ENCODE measurements at places on chromosomes 16 and 17.

GRCh38 chr17:20241855-20242254 is 225.5 kb downstream of the LGALS9B start:
- no peak for DNase-seq

- no peak for DNase-seq
These were observed 4.7 kb upstream of the RFFL start for GRCh38 chr17:35068249-35068648.

DNA sequence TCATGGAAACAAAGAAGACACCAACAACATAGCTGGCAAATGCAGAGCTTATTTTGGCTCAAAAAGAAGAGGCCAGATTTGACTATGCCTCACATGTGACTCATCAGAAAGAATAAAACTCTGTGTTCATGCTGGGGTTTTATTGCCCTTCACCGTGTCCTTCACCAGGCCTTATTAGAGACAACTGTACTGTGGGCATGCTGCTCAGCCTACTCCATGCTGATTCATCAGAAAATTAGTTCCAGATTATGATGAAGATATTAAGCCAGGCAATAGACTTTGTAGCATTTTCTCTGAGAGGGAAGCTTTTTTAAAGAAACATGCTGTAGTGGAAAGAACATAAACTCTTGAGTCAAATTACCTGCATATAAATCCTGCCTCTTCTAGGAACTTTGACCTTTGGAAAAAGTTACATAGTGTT is 89.8 kb downstream of the CYB561 start:
- DNase-seq: no peak

- no peak for DNase-seq
These were observed 100.6 kb downstream of the ENGASE start for GRCh38 chr17:79174905-79175856.

DNA sequence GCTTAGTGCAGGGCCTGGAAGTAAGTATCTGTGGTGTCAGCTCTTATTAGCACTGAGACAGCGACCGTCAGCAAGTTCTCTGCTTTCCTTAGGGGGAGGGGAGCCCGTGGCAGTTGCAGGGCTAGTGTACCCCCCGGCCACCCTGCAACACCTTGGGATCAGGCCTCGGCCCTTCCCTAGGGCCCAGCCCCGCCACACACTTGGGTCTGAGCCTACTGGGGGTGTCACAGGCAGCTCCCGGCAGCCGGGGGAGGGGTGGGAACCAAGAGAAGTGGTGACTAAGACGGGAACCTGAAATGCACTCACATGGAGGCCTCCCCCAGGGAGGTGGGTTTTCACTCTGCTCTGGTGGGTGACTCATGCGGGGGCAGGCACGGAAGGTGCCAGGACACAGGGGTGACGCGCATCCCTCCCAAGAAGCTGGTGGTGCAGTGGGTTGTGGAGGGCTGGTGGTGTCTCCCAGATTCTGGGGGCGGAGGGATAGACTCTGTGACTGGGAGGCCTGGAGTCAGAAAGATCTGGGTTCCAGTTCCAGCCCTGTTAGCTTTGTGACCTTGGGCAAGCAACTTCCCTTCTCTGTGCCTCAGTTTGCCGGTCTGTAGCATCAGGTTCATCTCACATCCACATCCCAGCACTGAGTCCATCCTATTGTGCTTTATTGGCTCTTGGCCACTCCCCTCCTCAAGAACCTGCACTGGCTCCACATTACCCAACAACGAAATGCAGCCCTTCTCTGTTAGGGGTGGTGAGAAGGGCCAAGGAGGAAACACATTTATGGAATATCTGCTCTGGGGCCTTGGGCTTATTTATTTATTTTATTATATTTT is 44.5 kb downstream of the LAT start:
- no peak for DNase-seq

GRCh38 chr16:59180083-59180476 is 446.0 kb upstream of the GOT2 start:
- DNase-seq: peak; percentile 61

GRCh38 chr16:2429771-2430663 is 770 bp downstream of the CCNF start:
- no peak for DNase-seq

DNA sequence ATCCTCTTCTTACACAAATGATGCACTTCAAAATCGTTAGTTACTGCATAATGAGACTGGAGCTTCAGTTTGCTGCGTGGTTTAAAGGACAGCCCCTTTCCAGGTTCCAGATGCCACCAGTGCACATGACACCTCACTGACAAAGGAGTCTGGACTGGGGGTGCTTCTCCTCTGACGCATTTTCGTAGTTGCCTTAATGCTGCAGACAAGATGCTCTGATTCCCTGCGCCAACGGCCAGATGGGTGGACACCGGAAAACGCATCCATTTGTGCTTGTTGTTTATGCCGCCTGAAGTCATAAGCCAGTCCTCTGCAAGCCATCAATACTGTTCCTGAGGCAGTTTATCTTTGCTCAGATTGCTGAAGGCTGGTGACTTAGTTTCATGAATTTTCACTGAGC is 16.0 kb downstream of the FBXO31 start:
- DNase-seq: no peak

GRCh38 chr16:85504242-85504641 is 108.9 kb upstream of the GSE1 start:
- DNase-seq: no peak

GRCh38 chr17:81040791-81041337 is 5.9 kb downstream of the BAIAP2 start:
- DNase-seq: no peak

- no peak for DNase-seq
These were observed 5.9 kb downstream of the TBX6 start for GRCh38 chr16:30085820-30086219.

DNA sequence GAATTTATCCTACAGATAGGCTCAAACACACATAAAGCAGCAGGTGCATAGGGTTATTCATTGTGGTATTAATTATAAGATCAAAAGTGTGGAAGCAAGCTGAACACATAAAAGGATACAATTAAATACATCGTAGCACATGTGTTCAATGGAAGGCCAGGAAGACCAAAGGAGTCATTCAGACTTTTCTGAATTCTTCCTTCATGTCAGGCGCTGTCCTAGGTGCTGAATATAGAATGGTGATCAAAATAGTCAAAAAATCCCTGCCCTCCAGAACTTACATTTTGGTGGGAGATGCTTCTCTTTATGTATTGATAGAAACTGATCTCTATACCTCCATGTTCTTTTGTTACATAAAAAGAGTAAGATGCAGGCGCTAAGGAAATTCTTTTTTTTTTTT is 439.0 kb upstream of the ASIC2 start:
- DNase-seq: no peak

- DNase-seq: no peak
These were observed 42.3 kb downstream of the TNRC6A start for GRCh38 chr16:24771779-24772157.

GRCh38 chr17:16814439-16814838 is 124.4 kb downstream of the CCDC144A start:
- no peak for DNase-seq

- DNase-seq: no peak
These were observed 26.1 kb downstream of the GPR142 start for GRCh38 chr17:74393346-74393942.

DNA sequence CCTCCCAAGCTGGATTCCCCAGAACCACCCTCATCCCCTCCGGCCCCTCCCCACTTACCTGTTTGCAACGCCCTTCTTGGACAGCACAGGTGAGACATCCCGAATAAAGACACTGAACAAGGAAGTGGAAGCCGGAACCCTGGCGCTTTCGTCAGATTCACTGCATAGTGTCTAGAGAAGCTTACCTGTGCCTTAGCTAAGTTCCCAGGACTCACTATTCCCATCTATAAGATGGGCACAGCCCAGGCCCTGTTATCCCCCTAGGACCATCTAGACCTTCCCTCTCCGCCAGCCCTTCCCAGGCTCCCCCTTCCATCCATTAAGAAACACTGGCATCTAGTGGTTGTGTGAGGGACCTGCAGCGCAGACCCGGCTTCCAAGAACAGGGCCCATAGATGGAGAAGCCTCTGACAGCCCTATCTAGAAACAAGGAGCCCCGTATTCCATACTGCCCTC is 26.9 kb upstream of the RPL38 start:
- DNase-seq: peak; percentile 79

- DNase-seq: peak; percentile 17
These were observed 676 bp downstream of the CPD start for GRCh38 chr17:30379303-30379902.

- DNase-seq: no peak
These were observed 13.3 kb downstream of the THRA start for GRCh38 chr17:40075942-40076498.

DNA sequence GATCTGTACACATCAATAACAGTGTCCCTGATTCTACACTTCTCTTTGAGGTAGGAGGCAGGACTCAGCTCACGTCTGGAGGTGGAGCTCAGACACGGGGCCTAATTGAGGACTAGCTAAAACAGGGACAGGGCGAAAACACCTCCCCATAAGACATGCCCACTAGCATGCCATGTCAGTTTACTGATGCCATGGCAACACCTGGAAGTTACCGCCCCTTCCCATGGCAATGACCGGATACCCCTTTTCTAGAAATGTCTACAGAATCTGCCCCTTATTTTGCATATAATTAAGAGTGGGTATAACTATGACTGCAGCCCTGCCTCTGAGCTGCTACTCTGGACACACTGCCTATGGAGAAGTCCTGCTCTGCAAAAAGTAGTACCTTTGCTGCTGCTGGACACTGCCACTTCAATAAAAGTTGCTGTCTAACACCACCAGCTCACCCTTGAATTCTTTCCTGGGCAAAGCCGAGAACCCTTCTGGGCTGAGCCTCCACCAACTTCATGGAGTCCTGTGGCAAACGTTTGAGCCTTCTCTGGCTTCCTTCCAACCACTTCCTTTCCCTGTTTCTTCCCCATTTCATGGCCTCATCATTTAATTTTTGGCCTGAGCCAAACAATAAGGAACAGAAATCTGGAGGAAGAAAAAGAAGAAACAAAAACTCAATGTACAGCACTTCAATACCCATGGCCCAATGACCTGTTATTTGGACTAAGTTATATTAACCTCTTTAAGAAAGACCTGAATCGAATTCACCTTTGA is 21.0 kb downstream of the PHB1 start:
- DNase-seq: no peak

DNA sequence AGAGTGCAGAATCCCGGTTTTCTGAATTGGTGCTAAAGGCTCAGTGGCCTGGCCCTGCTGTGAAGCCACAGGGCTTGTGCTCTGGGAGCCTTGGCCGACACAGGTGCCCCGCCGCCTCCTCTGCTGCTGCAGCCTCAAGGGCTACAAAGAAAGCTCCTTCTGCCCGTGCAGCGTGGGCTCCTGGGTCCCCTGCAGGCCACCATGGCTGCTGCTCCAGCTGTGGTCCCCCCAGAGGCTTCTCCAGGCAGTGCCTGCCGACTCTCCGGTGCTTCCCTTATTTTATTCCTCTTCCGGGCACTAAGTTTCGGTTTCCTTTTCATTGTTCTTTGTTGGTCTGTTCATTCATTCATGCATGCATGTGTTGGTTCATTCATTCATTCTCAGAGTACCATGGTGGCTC is 53.1 kb downstream of the CMIP start:
- DNase-seq: no peak

- no peak for DNase-seq
These were observed 21.1 kb upstream of the CORO6 start for GRCh38 chr17:29643817-29644160.

DNA sequence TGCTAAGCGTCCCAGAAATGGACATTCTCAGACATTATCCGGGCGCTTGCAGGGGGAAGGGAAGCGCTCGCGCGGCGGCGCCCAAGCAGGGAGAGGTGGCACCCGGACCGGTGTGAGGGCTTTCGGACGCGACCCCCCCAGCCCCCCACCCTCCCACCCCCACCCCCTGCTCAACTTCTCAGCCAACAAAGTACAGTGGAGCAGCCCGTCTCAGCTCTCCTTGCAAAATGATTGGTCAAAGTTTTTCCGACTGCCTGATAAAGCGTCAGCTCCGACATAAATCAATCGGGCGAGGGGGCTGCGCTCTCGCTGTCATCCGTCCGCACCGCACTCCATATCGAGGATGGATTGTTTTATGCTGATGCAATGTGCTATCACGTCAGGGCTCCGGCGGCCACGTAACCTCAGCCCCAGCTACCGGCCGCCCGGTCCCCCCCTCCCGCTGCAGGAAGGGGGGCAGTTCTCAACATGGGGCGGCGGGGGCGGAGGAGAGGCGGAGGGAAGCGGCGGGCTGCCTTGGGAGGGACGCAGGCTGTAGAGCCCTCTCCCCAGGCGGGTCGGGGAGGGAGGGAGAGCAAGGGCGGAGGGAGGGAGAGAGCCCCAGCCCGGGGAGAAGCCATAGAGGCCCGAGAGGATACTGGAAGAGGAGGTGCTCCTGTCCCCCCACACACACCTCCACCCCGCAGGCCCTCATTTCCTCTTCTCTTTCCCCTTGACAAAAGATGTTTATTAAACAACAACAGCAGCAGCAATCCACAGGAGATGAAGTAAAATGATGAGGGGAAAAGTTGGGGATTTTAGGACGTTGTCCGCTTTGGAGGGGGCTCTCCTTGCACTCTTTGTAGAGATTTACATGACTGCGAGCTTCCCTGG is at the start of gene HOXB9:
TSS of gene HOXB9 (minus strand) at position 114 of the 873 bp plus-strand sequence. CDS start at position 25, 89 bp downstream.
- DNase-seq: peak; percentile 77

DNA sequence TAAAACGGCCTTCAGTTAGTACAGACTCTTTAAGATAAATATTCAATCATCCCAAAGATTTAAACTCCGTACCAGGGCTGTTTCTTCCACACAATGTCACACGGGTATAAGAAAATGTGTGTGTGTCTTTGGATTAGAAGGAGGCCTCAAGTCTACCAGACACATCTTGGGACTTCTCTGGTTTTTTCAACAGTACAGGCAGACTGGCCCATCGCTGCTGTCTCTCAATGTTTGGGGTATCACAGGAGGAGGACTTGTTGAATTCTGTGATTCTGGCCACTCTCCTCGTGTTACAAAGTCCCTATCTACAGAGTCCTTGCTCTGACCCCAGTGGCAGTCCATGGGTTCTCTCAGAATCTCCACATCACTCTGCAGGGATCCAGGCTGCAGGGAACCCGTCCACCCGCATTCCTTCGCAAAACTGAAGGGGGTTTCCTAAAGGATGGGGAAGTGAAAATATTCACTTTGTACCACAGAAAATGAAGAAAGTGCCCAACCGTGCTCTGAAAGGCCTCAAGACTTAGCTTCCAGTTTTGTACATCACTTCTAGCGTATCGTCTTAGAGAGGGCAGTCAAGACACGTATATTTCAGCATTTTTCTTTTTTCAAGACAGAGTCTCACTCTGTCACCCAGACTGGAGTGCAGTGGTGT is 373.2 kb downstream of the NPIPA8 start:
- DNase-seq: no peak

- no peak for DNase-seq
These were observed 2.6 kb downstream of the MXRA7 start for GRCh38 chr17:76707985-76708807.

GRCh38 chr16:56331915-56332314 is 93.4 kb downstream of the AMFR start:
- no peak for DNase-seq
